ENCODE measurements at places on chromosomes 3 and 15. TPM values are rescaled to one million over a fixed set of nuclear protein-coding genes. Genes with fewer than 3 reads are reported as not detected.

DNA sequence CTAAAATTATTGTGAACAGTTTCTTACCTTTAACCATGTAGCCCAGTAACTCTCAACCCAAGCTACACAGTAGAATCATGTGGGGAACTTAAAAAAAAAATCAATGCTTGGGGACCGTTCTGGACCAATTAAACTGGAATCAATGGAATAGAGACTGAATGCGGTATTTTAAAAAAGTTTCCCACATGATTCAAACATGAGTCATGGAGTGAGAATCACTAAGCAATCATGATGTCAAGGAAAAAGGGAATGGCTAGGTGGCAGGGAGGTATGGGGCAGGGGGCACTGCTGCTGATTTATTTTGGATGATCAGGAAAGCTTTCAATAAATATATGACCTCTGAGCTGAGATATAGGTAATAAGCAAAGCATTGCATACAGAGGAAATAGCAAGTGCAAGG, 250.5 kb upstream of the RORA start:
- H3K27ac ChIP-seq: no peak overlapping the region
- H3K36me3 ChIP-seq: no peaks in the 10 kb centered on the region
- H3K4me1 ChIP-seq: no peaks in the 10 kb centered on the region
- DNase-seq: no peak
- H3K27me3 ChIP-seq: no peaks in the 10 kb centered on the region
- H3K4me3 ChIP-seq: no peak overlapping the region

DNA sequence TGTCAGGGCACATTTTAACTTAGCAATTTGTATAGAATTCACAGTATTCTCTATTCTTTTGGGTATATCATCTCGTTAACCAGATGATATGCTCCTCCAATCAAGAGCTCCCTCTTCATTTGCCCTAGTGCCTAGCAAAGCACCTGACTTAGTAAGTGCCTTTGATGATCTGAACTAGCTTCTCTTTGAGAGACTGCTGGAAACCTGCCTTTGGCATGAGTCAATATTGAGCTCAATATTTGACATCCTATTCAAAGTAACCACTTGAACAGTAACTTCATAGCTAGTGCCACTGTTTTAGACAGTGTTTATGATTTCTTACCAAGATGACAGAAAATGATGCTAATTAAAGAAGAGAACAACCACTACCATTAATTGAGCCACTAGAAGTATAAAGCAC, 696.3 kb upstream of the UBE2E2 start:
- no peaks in the 10 kb centered on the region for H3K4me1 ChIP-seq
- H3K4me3 ChIP-seq: no peak overlapping the region

DNA sequence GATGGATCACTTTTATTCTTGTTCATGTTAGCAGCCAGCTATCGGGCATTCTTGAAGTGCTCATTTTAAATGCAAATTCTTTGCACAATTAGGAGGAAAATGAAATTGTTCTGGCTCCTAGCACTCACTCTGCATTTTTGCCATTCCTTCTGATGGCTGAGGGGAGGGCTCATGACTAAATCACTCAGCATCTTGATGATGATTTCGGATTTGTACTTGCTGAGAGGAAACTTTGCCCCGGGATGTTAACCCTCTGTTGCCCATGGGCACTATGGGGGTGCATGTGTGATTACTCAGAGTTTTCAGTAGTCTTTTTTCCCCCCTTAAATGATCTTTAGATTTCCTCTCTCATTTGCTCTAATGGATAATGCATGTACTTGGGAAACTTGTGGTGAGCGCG, 299.6 kb upstream of the C2CD4B start:
- DNase-seq: no peak
- H3K4me3 ChIP-seq: no peak overlapping the region
- no peaks in the 10 kb centered on the region for H3K36me3 ChIP-seq
- H3K27me3 ChIP-seq: no peaks in the 10 kb centered on the region
- no peak overlapping the region for H3K27ac ChIP-seq
- peaks cover 6% of the 10 kb centered on the region for H3K4me1 ChIP-seq

- H3K27me3 ChIP-seq: no peaks in the 10 kb centered on the region
- no peak for DNase-seq
- H3K36me3 ChIP-seq: no peaks in the 10 kb centered on the region
- H3K27ac ChIP-seq: no peak overlapping the region
These were observed 25.5 kb upstream of the FRMD4B start for GRCh38 chr3:69411346-69411745.

- no peak for DNase-seq
- H3K36me3 ChIP-seq: no peaks in the 10 kb centered on the region
- H3K4me1 ChIP-seq: peaks cover 61% of the 10 kb centered on the region
- H3K4me3 ChIP-seq: peak overlapping the region; percentile 33
- H3K27ac ChIP-seq: no peak overlapping the region
- H3K27me3 ChIP-seq: peaks cover 2% of the 10 kb centered on the region
These were observed 3.8 kb downstream of the RNU6-1 start for GRCh38 chr15:67836134-67836455.

- peak; percentile 69 for DNase-seq
- no peaks in the 10 kb centered on the region for H3K27me3 ChIP-seq
- H3K36me3 ChIP-seq: no peaks in the 10 kb centered on the region
- H3K4me1 ChIP-seq: no peaks in the 10 kb centered on the region
- no peak overlapping the region for H3K27ac ChIP-seq
These were observed 7.1 kb downstream of the CELF6 start for GRCh38 chr15:72312605-72313447.

DNA sequence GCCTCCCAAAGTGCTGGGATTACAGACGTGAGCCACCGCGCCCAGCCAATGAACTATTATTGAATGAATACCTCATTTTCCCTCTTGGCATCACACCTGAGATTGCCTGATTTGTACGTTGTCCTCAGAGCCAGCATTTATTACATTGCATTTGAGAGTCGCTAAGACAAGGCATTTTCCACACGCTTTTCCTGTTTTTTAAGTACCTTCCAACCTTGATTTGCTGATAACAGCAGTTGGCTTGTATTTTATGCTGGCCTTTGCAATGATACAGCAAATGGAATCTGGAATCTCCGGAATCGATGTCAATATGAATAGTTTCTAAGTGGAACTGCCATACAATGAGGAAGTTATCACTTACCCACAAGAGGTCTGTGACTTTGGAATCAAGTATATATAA, 15.7 kb upstream of the CNBP start:
- no peak for DNase-seq
- no peak overlapping the region for H3K4me3 ChIP-seq
- no peaks in the 10 kb centered on the region for H3K27me3 ChIP-seq
- H3K4me1 ChIP-seq: peaks cover 19% of the 10 kb centered on the region

DNA sequence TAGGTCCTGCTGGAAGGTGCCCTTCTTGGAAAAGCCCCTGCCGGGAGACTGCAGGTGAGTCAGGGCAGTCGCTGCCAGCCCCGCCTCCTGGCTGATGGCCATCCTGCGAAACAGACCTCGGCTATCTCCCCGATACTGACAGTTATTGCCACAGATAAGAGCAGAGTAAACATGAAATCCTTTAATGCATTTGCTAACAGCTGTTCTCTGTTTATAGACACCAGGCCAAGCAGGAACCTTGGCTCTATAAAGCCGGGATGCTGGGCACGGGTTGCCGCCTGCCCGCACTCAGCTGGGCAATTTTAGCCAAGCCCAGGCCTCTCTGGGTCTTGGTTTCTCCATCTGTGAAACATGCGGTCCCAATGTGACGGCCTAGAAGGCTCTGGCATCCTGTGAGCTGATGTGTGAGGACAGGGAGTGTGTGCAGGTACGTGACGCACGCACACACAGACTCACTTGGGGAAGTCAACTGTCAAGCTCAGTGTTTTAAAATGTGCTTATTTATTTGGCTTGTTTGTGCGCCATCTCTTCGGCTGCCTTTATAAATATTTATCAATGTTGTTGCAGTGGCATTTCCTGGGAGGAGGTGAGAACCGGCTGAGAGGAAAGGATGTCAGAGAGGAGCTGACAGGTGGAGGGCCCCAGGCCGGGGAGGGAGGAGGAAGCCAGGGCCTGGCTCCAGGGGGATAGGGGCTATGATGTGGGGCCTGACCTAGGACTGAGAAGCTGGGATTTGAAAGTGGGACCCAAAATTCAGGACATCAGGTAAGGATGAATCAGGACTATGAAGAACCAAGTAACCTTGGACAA, 50.8 kb upstream of the PRR23E start:
- H3K27me3 ChIP-seq: no peaks in the 10 kb centered on the region
- DNase-seq: peak; percentile 47
- H3K4me3 ChIP-seq: no peak overlapping the region
- H3K36me3 ChIP-seq: no peaks in the 10 kb centered on the region

DNA sequence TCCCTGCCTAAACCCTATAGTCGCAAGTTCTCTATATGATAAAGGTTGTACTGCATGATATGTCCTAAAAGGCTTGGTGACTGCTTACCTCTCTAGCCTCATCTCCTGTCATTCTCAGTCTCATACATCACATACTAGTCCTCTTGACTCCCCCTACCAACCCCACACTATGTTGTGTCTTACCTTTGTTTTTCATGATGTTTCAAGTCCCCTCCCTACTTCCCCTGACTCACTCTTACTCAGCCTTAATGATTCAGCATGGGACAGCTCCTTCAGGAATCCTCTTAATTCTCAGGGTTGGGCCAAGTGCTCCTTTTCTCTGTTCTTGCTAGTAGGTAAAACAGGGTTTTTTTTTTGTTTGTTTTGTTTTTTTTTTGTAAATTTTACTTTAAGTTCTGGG, 49.6 kb downstream of the SLMAP start:
- no peaks in the 10 kb centered on the region for H3K27me3 ChIP-seq
- H3K27ac ChIP-seq: no peak overlapping the region
- no peaks in the 10 kb centered on the region for H3K36me3 ChIP-seq
- DNase-seq: no peak

DNA sequence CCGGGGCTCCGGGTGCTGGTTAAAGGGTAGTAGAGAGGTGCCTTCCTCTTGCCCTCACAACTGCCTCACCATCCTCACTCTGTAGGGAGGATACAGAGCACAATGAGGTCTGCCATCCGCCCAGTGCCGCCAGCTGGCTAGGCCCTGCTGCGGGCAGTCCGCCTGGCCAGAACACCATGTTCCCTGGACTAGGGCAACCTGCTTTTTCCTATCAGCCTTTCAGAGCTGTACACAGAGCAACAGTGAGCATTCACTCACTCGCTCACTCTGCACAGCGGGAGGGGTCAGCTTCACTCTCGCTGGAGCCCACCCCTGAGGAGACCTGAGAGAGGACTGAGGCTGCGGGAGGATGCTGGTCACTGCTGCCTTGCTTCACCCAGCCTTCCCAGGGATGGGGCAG, 218.7 kb upstream of the CHRNA7 start:
- H3K36me3 ChIP-seq: no peaks in the 10 kb centered on the region
- no peak overlapping the region for H3K4me3 ChIP-seq
- no peaks in the 10 kb centered on the region for H3K27me3 ChIP-seq

GRCh38 chr15:85625856-85626255, 168.9 kb downstream of the KLHL25 start:
- H3K27me3 ChIP-seq: no peaks in the 10 kb centered on the region
- H3K4me1 ChIP-seq: peaks cover 83% of the 10 kb centered on the region
- H3K27ac ChIP-seq: peak overlapping the region; percentile 73
- H3K4me3 ChIP-seq: no peak overlapping the region

- no peaks in the 10 kb centered on the region for H3K36me3 ChIP-seq
- H3K4me3 ChIP-seq: no peak overlapping the region
- no peaks in the 10 kb centered on the region for H3K27me3 ChIP-seq
- peaks cover 55% of the 10 kb centered on the region for H3K4me1 ChIP-seq
- H3K27ac ChIP-seq: no peak overlapping the region
- no peak for DNase-seq
These were observed 13.1 kb downstream of the ARIH1 start for GRCh38 chr15:72487070-72487797.

DNA sequence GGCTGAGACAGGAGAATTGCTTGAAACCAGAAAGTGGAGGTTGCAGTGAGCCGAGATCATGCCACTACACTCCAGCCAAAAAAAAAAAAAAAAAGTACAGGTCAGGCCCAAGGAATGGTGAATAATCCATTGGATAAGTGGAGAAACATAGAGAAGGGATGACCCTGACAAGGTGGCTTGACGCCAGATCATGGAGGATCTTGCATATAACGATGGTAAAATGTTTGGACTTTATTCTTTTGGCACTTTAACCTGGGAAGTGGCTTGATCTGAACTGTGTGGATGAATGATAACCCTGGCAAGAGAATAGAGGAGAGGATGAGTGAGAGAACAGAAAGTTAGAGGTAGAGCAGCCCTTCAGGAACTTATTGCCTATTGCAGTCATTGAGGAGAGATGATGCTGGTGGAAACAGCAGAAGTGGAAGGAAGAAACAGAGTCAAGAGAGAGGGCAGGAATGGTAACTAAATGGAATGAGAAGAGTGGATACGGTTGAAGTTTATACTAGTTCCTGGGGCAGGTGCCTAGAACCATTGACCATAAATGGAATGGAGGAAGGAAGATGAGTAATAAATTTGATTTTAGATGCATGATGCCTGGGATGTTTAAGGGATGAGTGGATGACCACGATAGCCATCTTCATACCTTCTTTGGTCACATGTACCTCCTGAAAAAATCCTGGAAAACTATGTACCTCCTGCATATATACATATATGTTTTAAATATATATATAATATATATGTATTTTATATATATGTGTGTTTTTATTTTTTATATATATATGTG, 57.8 kb downstream of the BLM start:
- DNase-seq: no peak
- no peaks in the 10 kb centered on the region for H3K36me3 ChIP-seq
- H3K27ac ChIP-seq: no peak overlapping the region
- no peak overlapping the region for H3K4me3 ChIP-seq
- H3K4me1 ChIP-seq: no peaks in the 10 kb centered on the region

DNA sequence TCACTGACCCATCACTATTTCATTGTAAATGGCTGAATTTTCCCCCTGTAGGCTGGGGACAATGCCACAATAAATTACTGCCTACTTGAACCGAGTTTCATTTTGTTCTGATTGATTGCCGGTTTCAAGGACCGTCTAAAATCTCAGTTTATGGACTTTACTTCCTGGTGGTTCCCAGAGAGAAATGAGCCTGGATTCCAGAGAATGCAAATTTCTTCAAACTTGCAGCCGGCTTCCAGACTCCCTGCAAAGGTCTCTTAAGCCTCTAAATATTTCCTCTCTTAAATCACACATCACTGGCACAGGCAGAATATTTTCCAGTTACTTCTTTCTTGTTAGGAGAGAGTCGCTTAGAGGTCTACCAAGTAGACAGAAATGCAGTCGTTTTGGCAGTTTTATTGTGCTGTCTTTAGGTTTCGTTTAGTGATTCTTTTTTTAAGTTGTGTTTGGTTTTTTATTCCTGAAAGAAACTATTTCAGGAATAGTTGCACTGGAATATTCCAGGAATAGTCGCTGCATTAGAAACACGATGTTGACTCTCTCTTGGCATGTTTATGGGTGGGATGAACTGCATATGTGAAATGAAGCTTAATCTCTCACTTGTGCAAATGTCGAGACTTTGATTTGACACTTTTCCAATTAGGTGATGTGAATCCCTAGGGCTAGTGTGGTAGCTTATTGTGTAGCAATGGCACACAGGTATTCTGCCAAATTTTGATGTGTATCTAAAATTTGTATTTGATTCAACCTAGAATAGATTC, 284.1 kb upstream of the NR2E3 start:
- H3K36me3 ChIP-seq: no peaks in the 10 kb centered on the region
- DNase-seq: no peak
- H3K4me1 ChIP-seq: no peaks in the 10 kb centered on the region
- H3K27me3 ChIP-seq: no peaks in the 10 kb centered on the region

- no peaks in the 10 kb centered on the region for H3K36me3 ChIP-seq
- no peak overlapping the region for H3K4me3 ChIP-seq
- no peaks in the 10 kb centered on the region for H3K4me1 ChIP-seq
- no peak for DNase-seq
- no peak overlapping the region for H3K27ac ChIP-seq
These were observed 1165.1 kb downstream of the ROBO2 start for GRCh38 chr3:78204977-78205376.

Gene GLCE
- total RNA-seq: 16.9 TPM

Gene PIK3CB
- 42.3 TPM for total RNA-seq

Gene FES
- 45.7 TPM for total RNA-seq

Gene SIDT1
- 13.5 TPM for total RNA-seq

Gene CYP1A2
- total RNA-seq: not detected

Gene STAC
- total RNA-seq: 11.5 TPM

Gene CCR9
- 0.13 TPM for total RNA-seq

Gene PGBD4
- total RNA-seq: 2.0 TPM

Gene TM4SF18
- total RNA-seq: 16.6 TPM

Gene CP
- total RNA-seq: 18.7 TPM
